ENCODE measurements at places on chromosomes 12 and 14. TPM values are rescaled to one million over a fixed set of nuclear protein-coding genes. Genes with fewer than 3 reads are reported as not detected.
A peak's percentile ranks its signal among the peaks of the same experiment; 100 is the strongest.

- no peak for DNase-seq
Measured at GRCh38 chr14:51697848-51698247, 46.1 kb downstream of the FRMD6 start.

- no peak for DNase-seq
Measured at GRCh38 chr12:128793701-128794100, 30.1 kb downstream of the SLC15A4 start.

DNA sequence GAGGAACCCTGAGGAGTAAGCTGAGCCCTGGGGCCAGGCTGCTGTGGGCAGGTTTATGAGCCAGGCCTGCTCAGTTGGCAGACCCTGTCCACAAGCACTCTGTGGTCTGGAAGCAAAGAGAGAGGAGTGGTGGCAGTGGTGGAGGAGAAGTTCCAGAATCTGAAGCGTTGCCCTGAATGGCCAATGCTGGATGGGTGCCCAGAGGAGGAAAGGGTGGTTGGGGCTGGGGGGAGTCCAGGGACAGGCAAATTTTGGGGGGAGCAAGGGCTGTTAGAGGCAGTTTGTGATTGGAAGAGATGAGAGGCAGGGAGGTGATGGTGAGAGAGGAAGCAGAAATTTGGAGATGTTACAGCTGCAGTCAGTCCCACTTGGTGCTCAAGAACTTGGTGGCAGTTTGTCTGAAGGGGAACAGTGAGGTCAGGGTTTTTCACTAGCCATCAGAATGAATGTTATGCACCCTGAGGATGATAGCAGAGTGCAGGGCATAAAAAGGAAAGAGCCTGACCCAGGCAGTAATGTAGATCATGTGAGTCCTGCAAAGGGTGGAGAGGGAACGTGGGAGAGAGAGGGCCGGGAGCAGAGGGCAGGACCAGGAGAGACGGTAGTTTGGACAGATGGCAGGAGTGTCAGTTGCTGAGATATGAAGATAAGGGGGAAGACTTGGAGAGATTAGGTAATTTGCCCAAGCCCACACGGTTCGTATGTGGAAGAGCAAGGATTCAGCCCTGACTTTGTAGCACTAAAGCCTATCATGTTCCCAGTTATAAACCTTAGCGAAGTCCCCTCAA is 51.2 kb downstream of the GALNT8 start:
- no peak for DNase-seq

DNA sequence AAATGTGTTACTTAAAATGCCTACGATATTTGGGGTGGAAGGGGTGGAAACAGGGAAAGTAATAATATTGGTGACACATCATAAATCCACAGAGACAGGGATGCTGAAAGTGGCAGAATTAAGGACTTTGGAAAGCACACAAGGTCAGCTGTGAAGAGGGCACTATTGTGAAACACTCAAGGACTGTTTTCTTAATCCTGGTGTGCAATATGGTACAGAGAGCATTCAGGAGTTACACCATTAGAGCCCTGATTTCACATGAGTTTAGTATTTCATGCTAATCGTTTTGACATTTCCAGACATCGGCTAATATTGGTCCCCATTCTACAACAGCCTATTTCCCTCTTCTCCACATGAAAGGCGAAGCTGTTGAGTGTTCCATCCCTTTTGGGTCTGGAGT is 219.2 kb downstream of the MSRB3 start:
- DNase-seq: no peak

NUDT14 gene
- 10.5 TPM for polyA plus RNA-seq

GRCh38 chr12:57129321-57129842 is 1.1 kb downstream of the LRP1 start:
- DNase-seq: peak; percentile 44

- no peak for DNase-seq
Measured at GRCh38 chr14:73211251-73212040, 25.9 kb upstream of the PAPLN start.

DNA sequence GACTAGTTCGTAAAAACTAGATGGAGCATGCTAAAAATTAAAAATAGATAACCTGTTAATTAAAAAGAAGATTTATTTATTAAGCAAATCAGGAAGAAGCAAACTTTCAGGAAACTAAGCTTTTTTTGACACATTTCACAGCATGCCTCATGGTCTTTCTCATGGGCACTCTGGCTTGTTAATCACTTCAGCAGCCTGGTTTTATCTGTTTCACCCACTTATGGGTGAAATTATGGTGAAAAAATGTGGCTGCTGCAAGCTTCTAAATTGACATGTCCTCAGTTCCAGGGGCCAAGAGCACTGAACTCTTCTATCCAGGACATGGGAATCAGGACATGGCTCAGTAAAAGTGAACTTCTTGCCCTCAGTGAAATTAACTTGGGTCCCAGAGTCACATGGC is 468.6 kb upstream of the SYT1 start:
- DNase-seq: no peak

DNA sequence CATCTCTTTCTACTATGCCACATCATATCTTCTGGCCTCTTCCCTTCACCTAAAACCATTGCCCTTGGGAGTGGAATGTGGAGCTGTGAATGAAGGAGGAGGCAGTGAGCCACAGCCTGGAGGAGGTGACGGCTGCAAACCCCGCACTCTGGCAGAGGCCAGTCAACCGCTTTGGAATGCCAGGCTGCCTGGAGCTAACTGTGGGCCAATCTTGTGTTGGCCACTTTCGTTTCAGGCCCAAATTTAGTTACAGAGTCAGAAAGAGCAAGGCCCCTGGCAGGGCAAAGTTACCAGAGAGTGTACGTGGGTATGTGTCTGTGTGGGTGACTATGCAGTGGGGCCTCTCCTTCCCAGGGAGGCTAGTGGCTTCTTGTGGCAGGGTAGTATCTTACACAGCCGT is 40.1 kb downstream of the CACNA1C start:
- DNase-seq: no peak

GRCh38 chr12:92191061-92191460 is 45.4 kb upstream of the BTG1 start:
- DNase-seq: peak; percentile 33

DNA sequence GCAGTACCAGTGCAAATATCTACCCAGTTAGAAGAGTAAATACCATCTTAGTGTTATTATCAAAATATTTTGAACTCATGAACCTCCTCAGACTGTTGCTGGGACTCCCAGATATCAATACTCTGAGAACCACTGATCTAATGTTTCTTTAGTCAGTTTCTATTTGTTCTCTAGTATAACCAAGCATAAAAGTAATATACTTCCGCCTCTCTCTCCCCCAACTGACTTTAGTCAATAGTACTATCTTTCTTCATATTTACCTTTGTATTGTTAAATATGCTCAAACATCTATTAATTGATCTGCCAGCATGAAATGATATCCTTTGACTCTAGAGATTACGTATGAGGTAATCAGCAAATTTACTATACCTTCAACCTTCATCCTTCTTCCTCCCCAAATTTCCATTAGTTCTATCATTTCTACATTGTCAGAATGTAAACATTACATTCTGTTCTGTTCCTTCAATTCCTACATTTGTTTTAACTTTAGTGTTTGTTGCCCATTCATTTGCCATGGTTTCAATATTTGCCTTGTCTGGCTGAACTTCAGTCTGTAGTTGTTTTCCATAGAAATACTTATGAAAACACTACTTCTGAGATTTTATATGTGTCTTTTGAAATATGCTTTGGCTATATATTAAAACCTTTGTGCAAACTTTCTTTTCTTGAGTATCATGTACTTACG is 192.5 kb upstream of the PDE3A start:
- no peak for DNase-seq

DNA sequence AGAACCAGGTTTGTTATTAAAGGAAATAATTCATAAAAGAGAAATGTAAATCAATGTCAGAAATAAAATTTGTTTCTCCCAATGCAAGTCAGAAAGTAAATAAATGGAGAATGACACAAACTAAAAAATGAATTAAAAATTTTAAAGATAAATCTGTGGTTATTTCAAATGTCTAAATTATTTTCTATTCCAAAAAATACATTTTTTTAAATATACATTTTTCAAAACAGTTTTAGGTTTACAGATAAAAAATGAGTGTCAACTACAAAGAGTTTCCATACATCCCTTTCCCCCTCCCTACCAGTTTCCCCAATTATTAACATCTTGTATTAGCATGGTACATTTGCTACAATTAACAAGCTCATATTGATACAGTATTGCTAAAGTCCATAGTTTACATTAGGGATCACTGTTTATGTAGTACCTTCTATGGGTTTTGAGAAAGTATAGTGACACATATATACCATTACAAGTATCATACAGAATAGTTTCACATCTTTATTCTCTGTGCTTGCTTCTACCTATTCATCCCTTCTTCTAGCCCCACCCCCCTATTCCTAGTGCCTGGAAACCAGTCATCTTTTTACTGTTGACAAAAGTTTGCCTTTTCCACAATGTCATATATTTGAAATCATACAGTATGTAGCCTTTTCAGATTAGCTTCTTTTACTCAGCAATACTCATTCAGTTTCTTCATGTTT is 104.2 kb downstream of the RALGAPA1 start:
- DNase-seq: no peak
